ENCODE measurements at places on chromosomes 5 and 9. TPM values are rescaled to one million over a fixed set of nuclear protein-coding genes. Genes with fewer than 3 reads are reported as not detected.

DNA sequence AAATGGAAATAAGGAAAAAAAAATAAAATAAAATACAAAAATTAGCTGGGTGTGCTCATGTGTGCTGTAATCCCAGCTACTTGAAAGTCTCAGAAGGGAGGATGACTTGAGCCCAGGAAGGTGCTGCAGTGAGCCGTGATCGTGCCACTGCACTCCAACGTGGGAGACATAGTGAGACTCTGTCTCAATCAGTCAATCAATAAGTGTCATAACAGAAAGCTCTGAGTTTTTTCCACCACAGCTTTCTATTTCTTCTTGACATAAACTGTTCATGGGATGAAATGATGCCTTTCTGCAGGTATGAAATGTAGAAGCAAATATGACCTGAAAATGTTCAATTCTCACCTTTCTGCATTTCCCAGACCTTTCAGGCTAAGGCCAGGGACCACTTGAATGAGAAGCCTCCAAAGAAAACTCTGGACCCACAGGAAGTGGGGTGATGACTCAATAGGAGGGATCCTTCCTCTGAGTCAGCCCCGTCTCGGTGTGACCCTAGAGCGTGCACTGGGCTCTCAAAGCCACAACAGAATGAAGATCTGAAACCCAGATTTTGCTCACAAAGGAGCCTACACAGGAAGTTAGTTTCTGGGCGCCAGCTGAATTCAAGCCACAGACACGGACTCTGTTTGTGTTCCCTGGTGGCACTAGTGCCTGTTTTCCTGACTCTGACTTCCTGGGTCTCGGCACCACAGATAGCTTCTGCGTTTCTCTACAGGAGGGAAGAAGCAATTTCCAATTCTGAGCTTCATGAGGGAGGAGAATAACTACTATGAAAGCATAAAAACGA, 62.0 kb downstream of the ANKH start:
- DNase-seq = peak; percentile 56

The NIPAL4 gene
- total RNA-seq = 0.63 TPM

DNA sequence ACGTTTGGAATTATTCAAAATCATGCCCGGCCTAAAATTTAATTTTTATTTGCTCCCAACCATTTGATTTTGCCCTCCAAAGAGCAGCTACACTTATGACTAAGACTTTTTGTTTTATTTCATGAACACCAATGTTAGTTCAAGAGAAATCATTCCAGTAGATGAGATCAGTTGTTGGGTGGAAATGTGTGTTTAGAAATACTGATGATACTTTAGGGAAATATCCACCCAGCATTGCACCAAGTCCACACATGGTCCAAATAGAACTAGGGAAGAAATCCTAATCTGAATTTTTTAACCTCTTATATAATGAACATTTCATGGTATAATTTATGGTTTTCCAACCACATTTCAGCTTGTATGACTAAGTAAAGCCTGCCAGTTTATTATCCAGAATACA, 28.3 kb upstream of the GOLPH3 start:
- no peak for DNase-seq

GRCh38 chr5:57302164-57302563, 128.3 kb downstream of the GPBP1 start:
- peak; percentile 50 for DNase-seq

DNA sequence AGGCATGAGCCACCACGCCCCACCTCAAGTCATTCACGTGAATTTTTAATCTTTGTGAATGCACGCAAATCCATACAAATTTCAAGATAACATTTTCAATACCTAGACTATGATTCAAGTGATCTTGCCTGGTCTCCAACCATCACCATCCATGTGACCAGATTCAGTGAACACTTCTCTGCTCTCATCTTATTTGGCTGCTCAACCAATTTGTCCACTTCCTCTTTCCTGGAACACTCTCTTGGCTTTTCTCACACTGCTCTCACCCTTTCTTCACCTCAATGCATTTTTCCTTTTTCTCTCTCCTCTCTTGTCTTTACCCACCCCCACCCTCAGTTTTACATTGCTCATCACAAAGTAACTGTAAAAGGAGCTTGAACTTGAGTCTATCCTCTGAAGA, 354.7 kb upstream of the KIF2A start:
- DNase-seq = no peak

The IL3 gene
- not detected for total RNA-seq

- DNase-seq = no peak
Observed at GRCh38 chr9:37243588-37244345, 123.4 kb downstream of the ZCCHC7 start.

- DNase-seq = no peak
Observed at GRCh38 chr5:16957304-16958196, 21.5 kb upstream of the MYO10 start.

The PCDHB16 gene
- 3.0 TPM for total RNA-seq

DNA sequence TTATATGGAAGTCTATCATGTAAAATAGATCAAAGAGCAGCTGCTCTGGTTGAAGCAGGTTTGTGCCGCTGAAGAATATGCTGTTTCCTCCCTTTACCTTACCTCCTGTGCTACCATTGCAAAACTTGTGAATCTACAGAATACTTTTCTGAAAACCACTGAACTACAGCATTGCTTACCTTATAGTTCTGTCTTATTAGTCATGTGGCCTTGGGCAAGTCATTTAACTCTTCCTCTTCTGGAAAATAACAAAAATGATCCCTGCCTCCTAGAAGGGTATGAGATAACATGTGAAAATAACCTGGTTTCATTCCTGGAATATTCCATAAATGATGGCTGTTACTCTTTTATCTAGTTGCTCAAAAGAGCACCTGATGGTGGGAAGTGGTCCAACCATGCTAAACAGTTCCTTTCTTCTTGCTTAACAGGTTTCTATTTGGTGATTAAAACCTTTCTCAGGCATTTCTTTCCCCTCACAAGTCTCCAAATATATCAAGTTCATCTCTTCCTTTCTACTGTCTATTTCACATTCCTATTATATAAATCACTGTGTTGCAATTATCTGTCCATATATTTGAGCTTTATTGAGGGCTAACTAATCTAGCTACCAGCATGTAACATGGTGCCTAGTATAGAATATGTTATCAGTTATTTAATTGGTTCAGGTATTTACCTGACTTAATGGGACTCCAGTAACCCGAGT, 15.0 kb downstream of the TRIM32 start:
- no peak for DNase-seq

DNA sequence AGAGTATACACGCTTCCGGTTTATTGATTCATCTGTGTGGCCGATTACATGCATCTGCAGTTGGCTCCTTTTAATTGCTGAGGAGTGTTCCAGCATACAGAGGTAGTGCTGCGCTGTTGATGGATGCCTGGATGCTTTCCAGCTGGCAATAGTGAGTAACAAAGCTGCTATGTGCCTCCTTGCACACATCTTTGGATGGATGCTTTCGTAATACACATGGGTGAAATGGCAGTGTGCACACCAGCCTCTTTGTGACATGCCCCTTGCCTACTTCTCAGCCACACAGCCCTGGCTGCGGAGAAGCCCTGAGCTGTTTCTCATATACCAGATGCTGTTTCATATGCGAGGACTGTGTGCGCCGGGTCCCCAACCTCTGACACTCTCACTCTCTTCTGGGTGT, 151.0 kb downstream of the GADD45G start:
- peak; percentile 53 for DNase-seq

The PCDHB6 gene
- 0.60 TPM for total RNA-seq

The CDC25C gene
- total RNA-seq = 0.37 TPM

DNA sequence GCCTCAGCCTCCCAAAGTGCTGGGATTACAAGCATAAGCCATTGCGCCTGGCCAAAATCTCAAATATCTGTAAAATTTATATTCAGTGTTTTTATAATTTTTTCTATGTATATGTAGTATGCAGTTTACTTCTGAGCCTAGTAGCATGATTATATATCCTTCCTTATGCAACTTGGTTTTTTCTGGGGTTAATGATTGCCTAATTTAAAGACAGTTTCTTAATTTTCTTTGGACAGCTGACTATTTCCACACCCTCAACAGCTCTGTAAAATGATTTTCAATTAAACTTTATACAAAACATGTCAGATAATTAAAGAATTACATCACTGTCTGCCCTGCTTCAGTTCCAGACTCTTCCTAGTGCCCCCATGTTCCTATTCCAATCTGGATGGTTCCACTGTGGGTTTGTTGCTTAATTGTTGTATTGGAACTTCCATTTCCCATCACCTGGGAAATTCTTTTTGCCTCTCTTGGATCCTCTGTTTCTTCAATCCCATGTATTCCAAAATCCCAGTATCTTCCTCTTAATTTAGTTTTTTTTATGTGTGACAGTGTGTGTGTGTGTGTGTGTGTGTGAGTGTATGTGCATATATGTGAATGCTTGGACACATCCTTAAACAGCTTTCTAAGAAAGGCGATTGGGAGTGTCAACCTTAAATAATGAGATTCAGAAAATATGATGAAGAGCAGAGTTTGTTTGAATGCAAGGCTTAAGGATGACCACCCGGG, 53.2 kb downstream of the C5orf22 start:
- no peak for DNase-seq

The ANKDD1B gene
- 0.43 TPM for total RNA-seq

DNA sequence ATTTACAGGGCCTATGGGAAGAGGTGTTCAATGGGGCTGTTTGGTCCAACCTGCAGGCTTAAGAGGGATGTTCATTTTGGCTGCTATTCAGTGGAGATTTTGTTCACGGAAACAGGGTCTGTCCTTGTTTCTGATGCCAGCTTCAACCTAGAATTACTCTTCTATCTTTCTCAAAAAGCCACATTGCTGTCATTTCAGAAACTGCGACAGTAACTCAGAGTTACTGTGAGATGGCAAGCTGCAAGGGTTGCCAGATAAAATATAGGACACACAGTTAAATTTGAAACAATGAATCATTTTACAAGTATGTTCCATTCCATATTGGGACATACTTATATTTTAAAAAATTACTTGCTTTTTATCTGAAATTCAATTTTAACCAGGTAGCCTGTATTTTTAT, 128.0 kb downstream of the NPR3 start:
- no peak for DNase-seq

DNA sequence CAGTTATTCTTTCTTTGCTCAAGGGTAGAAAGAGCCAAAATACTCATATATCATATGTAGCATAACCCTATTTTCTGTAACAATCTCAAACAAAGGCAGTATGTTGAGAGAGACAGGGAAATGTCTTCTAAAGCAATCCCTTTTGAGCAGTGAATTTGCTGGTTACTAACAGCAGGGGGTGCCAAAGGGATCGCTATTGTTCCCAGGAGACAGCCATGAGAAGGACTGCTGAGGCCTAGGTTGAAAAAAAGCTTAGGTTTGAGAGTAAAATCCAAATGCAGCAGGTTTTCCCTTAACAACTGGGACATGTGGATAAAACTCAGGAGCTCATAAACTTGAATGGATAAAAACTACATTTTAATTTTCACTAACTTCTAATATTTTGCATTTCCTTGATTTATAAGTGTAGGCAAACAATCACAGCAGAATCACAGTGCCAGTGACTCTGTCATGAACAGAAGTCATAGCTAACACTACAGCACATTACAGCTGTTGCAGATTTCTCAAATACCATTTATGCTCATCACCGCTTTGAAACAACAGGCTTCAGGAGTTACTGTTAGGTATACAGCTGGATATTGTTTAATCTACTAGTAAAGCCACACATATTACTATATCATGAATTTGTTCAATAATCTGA, 148.4 kb downstream of the MAPKAP1 start:
- DNase-seq = peak; percentile 68

DNA sequence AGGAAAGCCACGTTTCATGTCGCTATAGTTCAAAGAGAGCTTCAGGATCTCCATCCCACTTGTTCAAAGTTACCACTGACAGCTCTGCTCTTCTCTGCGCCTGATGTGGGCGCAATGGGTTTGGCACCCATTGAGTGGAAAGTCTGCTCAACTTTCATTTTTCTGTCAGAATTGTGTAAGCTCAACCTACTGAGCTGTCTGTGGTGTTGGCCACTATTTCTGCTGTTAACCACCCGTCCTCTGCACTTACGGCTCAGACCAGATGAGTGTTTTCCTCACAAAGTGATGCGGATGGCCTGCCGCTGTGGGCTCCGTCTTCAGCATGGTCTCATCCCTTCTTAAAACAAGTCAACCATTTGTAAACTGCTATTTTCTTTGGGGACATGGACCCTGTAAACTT, 131.2 kb downstream of the WNK2 start:
- no peak for DNase-seq

The DMRT3 gene
- total RNA-seq = not detected

- no peak for DNase-seq
Observed at GRCh38 chr5:171610686-171611085, 174.9 kb upstream of the SMIM23 start.

The FAM200C gene
- total RNA-seq = 5.4 TPM

DNA sequence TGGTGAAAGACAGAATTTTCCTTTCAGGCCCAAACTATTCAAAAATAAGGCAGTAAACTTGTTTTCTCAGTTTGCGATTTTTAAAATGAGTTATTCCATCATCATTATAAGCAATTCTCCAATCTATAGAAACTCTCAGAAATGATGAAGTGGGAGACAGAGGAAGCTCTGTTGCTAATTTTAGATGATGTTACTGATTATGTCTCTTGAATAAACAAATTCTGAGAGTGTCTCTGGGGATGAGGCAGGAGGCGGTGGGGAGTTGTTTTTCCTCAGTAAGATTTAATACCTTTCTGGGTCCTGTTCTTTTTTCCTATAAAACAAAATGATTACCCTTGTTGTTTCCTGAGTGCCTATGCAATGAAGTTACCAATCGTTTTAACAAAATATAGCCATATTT, 43.9 kb upstream of the TEX48 start:
- no peak for DNase-seq

GRCh38 chr5:40960037-40960436, 50.7 kb downstream of the C7 start:
- no peak for DNase-seq

DNA sequence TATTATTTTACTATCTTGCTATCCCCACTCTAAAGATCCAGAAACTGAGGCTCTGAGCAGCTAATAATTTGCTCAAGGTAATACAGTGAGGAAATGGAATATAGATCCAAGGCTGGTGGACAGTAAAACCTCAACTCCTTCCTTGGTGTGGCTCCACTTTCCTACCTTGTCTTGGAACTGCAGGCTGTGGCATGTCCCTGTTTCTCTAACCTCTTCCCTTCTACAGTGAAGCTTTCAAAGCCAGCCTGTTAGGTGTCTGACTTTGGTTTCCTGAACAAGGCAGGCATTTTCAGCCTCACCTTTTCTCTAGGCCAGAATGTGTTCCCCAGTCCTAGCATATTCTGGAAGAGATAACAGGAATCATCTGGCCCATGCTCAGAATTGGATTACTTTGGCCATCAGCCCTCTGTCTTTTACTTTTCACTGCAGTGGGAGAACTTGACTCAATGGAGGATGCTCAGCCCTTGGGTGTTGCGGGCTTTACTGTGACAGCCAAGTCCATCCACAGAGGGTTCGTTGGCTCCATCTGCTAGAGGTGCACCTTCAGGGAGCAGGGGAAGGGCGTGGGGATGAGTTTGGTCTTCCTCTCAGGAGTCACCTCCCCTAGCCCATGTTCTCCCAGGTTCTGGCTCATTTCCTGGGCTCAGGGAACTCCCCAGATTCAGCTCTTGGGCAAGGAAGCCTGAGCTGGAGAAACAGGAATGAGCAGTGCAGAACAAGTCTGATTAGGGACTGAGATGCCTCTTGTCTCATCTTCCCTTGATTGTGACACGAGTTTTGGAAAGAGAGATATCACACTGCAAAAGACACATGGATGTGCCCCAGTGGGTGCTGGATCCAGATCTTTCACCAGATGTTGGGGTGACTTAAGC, 1.1 kb downstream of the NIPAL4 start:
- DNase-seq = no peak
